Ecto neural progenitor cell (in vitro differentiated cells): ENCODE measurements at places on chromosomes 12 and 14.
A peak's percentile ranks its signal among the peaks of the same experiment; 100 is the strongest.

- no peak for DNase-seq
Observed at GRCh38 chr12:69898236-69898635, 73.2 kb downstream of the MYRFL start.

DNA sequence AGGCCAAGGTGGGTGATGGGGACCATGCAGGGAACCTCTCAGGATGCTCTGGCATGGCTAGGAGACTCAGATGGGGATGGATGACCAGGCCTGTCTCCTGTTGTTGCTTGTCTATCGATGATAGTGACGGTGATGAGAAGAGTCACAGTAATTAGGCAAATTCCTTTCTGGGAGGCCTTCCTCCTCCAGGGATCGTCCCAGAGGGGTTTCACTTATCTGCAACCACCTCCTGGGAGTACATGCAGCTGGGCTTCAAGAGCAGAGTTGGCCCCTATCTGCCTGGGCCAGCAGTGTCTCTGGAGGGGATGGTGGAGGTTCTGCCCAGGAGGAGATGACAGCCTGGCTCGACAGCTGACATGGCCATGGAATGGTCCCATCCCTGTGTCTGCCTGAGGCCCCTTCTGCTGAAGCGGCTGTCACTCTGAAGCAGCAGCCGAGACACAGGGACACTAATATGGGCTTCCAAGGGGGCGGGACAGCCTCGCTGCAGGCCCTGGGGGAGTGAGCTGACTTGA lies 27.5 kb upstream of the OAS1 start:
- no peak for DNase-seq

DNA sequence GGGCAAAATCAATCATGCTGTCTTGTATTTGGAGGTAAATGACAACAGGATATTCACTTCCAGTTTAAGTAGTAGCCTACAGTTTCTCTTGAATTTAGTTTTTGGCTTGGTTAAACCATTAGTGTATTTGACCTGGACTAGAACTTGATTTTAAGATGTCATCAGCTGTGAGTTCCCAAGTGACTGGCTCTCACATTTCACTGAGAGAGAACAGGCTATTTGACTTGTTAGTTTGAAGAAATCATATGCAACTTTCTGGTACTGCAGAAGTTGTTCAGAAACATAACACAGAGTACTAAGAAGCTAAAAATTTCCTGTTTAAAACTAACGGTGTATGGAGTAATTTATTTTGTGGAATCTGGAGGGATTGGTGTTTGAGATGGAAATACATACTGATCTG lies 22.3 kb downstream of the MNAT1 start:
- no peak for DNase-seq

DNA sequence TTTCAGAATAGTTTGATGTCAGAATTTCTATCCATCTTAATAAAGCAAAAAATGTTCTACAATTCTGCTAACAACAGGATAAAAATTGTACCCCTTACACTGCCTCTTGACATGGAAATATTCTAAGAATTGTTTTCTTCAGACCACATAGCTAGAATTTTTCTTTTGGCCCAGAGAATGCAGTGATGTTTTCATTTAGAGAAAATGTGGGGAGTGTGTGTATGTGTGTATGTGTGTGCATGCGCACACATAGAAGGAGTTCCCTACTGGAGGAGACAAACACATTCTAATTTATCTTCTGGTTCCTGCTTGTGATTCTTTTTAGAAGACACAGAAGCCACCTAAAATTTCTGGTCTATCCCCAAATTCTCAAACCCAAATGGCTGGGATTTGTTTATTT lies 1145.7 kb downstream of the VRK1 start:
- no peak for DNase-seq

- no peak for DNase-seq
Observed at GRCh38 chr12:103657331-103657730, 70.3 kb downstream of the STAB2 start.

DNA sequence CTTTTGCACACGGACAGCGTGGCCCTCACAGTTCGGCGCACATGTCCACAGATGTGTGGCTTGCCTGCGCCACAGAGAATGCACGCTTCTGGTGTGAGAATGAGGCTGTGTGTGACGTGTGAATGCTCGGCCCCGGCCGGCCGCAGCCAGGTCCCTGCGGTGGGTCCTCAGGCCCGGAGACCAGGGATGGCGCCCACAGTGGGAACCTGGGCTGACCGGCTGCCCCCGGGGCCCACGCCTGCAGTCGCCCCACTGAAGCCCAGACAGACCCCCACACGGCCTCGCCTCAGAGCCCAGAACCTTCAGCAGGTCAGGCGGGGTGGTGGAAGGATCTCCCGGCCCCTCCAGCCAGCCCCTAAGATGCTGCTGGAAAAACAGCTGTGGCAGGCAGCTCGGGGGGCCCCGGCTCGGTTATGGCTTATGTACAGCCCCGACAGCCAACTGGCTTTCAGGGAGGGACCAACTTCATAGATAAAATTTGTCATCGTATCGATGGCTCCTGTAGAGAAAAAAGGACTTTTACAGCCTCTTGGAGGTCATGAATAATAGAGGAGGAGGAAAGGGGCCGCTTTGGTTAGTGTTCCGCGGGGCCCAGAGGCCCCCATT lies 4.5 kb upstream of the C14orf180 start:
- no peak for DNase-seq

DNA sequence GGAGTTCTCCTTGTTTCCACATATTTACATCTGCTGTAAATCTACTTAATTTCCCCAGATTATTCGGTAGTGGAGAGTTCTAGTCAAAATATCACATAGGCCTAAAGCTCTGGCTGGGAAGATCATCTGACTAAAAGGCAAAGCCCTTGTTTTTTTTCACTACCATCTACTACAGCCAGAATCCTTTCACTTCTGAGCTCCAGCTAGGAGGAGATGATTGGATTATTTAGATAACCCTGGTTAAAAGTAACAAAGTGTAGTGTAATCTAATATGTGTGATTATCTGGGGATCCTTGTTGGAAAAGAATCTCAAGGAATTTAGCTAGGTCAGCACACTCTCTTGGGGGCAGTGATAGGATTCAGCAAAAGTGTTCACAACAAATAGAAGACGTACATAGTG lies 125.4 kb downstream of the DYRK2 start:
- no peak for DNase-seq

- DNase-seq, result peak; percentile 61
Observed at GRCh38 chr14:24398293-24398652, 530 bp upstream of the NYNRIN start.

- DNase-seq, result no peak
Observed at GRCh38 chr12:81570234-81570633, 188.9 kb downstream of the PPFIA2 start.

DNA sequence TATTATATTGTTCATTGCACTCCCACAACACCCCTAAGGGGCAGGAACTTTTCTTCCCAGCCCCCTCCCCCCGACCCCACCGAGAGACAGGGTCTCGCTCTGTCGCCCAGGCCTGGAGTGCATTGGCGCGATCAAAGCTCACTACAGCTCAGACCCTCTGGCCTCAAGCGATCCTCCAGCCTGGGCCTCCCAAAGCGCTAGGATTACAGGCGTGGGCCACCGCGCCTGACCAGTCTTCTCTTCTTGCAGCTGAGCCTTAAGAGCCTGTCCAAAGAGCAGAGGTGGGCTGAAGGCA lies 310 bp upstream of the UNG start:
- DNase-seq, result no peak
